ENCODE measurements at places on chromosomes 1 and 21.

- DNase-seq: no peak
Measured at GRCh38 chr1:215473943-215474342, 93.2 kb upstream of the KCTD3 start.

GRCh38 chr1:6123083-6123482 is 57.0 kb downstream of the CHD5 start:
- no peak for DNase-seq

DNA sequence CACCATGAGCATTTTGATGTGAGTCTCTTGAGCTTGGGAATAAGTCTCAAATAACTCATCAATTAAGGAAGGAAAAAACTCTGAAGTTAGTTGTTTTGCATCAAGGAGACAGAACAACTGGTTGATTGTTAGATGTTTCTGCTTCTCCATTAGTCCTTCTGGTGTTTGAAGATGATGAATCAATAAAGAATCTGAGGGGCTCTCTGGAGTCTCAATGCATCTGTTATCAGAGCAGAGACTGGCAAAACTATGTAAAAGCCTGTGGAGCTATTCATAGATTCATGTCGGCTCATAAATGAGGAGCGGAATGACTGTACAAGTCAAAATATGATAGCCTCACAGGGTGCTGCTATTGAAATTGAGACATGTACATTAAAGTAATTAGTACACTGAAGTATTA is 73.3 kb upstream of the ZC3H11B start:
- DNase-seq: no peak

DNA sequence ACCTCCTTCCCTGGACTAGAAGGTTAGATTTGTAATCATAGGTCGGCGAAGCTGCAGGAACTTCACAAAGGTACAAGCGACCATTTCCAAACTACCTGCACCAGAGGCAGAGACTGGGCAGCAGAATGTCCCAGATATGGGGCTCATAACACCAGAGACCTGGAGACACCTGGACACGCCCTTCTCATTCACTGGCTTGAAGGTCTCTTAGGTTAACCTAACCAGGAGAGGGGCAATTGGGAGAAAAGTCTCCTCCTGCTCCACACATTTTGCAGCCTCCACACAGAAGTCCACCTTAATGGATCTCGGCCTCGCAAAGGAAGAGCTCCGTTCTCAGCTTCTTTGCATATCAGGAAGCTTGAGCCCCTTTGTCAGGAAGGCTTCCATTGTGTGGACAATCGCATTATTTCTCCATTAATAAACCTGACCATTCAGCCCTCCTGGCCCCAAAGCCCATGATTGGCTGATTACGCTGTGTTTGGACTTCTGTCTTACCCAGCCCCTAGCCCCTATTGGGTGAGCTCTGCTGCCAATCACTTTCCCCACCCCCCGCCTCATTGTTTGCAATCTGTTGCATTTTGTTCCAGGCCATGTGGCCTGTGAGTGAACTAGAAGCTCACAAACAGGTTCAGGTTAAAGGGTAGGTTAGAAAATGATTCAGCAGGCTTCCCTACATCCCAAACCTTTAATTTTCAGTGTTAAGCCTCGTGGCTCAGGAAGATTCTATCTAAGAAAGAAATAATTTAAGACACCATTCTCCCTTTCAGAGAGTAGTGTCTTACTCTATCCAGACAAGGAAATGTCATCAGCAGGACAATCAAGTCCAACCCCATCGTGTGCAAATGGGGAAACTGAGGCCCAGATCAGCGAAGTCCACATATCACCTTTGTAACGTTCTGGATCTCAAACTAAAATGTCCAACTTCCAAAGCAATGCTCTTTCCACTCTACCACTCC is 2.8 kb downstream of the MYCL start:
- no peak for DNase-seq

- DNase-seq: no peak
Measured at GRCh38 chr1:240866724-240867123, 254.8 kb upstream of the GREM2 start.

- no peak for DNase-seq
Measured at GRCh38 chr1:4379451-4380175, 274.8 kb upstream of the AJAP1 start.

- DNase-seq: no peak
Measured at GRCh38 chr1:221366495-221367110, 375.3 kb downstream of the DUSP10 start.

- DNase-seq: no peak
Measured at GRCh38 chr1:1080951-1081310, 6.8 kb upstream of the RNF223 start.

GRCh38 chr1:85274969-85275453 is 1.4 kb downstream of the BCL10 start:
- peak; percentile 65 for DNase-seq

DNA sequence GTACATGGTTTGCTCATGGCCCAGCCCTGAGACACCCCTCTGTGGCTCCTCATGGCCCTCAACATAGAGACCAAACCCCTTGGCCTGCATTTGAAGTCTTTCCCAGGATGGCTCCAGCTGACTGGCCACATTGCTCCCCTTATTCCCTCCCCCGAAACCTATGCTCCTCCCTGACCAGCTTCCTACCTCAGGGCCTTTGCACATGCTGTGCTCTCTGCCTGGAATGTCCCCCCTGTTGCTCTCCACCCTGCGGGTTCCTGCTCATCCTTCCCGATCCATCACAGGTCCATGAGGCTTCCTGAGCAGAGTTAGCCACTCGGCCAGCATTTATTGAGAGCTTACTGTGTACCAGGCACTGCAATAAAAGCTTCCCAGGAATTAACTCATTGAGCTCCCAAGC is 70.9 kb upstream of the SELENON start:
- no peak for DNase-seq

DNA sequence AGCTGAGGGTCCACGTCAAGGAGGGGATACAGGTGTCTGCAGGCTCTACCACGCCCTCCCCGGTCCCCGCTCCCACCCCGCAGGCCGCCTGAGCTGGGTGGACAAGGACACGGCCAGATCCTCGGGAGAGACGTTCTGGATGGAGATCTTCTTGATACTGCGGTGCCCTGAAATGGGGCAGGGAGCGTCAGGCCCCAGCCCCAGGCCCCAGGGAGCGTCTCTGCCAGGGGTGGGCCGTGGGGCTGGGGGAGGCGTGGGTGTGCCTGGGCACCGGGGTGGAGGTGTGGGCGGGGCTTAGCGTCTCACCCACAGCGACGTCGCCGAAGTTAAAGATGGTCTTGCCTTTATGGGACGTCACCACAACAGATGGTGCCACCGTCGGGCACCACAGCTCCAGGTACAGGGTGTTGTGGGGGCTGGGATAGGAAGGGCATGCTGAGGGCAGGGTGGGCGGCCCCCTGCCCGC is 7.3 kb upstream of the TMEM52 start:
- DNase-seq: no peak

DNA sequence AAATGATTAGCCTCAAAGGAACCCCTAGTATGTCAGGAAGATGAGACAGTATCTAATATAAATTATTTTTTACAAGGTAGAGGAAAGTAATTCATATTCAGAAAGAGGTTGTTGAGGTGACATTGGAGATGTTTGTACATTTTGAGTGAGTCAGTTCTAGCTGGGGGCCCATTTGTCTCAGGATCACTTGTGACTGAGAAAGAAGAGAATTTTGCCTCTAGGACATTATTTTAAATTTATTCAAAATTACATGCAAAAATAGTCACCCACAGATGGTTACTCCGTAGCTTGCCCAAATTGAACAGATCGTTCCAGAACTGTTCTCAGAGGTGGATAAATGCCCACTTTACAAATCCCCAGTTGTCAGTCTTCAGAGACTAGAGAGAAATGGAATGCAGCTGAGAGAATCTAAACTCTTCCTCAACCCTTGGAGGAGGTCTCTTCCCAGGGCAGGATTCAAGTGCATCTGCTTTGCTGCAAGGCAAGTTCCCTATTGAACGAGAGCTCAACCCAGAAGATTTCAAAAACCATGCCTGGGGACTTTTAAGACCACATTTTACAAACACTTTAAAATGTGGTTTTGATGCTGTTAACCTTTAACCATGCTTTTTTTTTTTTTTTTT is 987.8 kb upstream of the ADAMTS5 start:
- DNase-seq: peak; percentile 77

GRCh38 chr1:185473186-185473585 is 156.1 kb upstream of the IVNS1ABP start:
- DNase-seq: no peak

GRCh38 chr1:4710592-4711415 is 56.4 kb downstream of the AJAP1 start:
- no peak for DNase-seq

- DNase-seq: no peak
Measured at GRCh38 chr1:241608379-241609033, 31.7 kb downstream of the CHML start.

GRCh38 chr21:33155422-33155821 is 74.3 kb upstream of the IFNAR2 start:
- DNase-seq: no peak

DNA sequence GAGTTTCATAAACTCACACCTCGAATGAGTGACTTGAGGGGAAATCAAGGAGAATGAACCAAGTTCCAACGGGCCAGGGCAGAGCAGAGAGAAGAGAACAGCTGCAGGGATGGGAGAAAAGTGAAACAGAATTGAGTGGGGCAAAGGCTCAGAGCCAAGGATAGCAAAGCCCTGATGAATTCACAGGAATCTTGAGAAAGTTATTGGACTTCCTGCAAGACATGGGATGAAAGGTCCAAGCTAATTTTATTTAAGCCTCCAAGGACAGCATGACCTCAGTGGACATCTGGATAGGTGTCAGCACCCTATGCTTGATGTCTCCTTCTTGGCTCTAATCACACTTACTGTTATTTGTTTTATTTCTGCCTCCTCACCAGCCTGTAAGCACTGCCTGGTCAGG is 43.0 kb upstream of the RAVER2 start:
- DNase-seq: no peak

DNA sequence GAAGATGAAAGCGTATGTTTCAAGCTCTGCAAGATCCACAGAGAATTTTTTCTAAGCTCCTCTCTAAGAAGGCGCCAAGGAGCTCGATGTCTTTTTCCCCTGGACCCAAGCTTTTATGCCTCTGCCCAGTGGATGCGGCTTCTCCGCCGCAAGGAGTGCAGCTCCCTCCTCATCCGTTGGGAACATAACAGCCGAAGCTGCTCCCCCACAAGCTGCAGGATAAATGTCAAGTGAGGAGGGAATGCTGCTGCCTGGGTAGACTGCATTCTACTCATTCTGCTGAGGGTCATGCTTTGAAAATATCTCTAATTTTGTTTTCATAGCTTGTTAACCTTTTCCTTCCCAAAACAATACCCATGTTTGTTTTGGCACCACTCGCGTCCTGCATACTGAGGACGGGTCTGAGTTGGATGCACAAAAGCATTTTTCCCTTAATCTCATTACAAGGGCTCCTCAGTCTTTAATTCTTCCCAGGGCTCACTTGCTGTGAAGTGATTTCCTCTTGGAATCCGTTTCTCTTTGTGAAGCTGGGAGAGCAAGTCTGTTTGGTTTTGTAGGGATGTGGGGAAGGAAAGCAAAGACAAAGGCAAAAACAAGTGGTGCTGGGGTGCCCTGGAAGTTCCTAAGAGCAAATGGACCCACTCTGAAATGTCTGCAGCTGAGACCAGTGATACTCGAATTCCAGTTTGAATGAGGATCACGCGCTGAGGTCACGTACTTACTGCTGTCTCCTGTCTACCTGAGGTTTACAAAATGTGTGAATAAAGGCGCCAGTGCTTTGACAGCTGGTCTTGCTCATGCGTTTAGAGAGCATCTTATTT is 134.0 kb upstream of the IRF2BP2 start:
- no peak for DNase-seq

- DNase-seq: no peak
Measured at GRCh38 chr1:8930116-8930515, 15.6 kb upstream of the CA6 start.

DNA sequence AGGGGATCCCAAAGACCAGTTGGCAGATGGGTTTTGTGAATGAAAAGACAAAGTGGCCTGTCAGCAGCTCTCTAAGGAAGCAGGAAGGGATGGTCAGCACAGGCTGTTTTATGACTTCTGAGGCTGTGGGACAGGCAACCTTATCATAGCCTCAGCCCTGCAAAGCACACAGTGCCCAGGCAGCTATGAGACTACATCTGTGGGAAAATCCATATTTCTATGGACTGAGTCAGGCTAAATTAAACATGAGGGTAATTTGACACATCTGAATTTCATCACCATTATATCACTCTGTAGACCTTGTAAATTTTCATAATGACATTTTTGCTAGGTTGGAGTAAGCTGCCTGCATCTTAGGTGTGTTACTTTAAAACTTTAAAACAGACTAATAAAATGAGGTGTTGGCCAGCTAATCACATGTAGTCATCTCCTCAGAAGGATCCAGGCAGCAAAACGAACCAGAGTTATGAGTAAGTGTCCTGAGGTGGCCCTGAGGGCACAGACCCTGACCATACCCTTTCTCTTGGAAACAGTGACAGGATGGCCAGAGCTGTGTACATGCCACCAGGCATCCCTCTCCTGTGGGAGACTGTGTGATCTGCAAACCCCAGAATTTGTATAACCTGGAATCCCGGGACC is 14.6 kb downstream of the NGF start:
- no peak for DNase-seq

DNA sequence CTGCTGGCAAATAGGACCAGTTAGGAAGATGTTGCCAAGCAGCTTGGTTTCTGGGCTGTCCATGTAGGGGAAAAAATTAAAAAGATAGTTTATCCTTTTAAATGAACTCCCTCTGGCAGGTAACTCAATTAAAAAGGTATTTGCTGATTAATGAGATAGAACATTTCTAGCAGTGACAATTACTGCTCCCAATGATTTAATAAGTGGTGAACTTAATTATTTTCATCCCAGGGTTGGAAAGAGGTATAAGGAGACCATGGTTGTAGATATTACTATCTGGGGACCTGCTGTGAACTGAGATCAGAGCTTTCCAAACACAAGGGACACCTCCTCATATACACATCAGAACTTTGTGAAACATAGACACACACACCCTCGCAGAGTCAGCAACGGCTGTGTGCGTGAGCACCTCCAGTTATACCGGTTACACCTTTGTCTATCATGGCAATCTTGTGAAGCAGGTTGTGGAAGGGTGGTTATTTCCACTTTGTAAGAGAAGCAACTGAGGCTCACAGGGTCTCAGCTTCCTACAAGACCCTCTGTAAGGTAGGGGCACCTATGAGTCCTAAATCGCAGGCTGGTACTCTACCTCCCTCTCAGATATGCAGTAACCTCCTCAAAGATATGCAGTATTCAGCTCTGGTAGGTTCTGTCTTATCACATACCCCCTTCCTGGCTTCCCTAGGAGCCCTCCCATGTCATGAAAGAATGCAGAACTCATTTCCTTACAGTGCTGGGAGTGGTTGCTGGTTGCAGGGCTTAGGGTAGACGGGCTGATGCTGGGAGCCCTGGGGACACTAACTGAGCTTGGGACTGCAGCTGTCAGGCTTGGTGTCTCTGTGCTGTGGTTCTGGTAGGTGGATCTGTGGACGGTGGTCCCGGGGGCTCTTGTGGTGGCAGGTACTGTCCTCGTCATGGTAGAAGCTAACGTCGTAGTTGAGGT is 18.5 kb upstream of the MAGOH start:
- DNase-seq: no peak
